ENCODE measurements at places on chromosomes 5 and 9.
A peak's percentile ranks its signal among the peaks of the same experiment; 100 is the strongest.

DNA sequence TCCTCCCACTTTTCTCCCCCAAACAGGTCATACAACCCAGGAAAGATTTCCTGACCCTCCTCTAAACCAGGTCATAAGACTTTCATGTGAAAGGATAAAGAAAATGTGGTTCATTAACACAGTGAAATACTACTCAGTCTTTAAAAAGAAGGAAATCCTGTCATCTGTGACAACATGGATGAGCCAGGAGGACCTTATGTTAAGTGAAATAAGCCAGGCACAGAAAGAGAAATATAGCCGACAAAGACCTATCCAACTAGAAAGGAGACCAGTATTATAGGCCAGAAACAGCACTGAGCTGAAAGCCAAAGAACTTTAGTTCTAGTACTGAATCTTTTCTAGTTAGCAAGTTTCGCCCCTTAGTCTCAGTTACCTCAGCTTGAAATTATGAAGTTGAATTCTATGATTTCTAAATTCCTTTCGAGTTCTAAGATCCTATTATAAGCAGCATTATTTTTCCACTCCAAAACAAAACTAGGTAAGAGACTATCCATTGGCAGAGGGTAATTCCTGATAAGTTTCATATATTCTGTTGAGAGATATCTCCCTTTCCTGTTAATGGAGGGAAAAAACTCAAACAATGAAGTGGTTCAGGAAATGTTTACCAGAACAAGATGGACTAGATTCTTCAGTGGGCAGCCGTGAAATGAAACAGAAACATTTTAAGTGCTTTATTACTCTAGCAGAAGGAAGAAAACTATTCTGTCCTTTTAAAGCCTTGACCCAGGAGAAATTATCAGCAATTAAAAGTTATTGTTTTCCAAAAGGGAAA lies 42.5 kb downstream of the GNA14 start:
- no peak for DNase-seq

DNA sequence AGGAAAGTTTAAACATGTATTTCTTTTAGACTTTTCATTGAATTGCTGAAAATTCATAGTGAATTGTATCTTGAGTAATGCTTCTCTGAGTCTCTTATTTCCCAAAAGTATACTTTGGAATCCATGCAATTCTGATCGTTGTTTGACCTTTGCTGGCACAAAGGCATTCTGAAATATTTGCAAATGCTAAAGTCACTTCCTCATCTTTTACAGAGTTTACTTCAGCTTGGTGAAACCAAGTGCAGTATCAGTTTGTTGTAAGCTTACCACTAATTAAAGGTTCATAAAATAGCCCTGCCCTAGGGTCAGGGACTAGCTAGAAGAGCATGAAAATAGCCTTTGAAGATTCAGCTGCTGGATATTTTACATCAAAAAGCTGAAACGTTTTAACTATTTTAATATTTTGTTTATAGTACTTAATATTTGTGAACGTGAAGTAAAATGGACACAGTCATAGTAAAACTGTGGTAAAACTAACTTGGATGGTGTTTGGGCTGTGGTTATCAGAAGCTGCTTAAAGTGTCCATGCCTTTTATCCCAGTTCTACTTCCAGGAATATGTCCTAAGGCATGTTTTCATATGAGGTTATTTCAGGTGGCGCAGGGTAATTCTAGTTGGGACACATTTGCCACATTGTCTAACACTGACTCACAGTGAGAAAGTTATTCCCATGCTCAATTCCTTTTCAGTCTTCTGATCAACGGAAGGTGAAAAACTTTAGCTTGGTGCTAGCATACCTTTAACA lies 45.3 kb downstream of the SLC22A5 start:
- peak; percentile 42 for DNase-seq

- DNase-seq, result peak; percentile 74
Observed at GRCh38 chr5:54673523-54674225, 156.1 kb downstream of the SNX18 start.

- no peak for DNase-seq
Observed at GRCh38 chr5:33430983-33431382, 9.8 kb upstream of the TARS1 start.

DNA sequence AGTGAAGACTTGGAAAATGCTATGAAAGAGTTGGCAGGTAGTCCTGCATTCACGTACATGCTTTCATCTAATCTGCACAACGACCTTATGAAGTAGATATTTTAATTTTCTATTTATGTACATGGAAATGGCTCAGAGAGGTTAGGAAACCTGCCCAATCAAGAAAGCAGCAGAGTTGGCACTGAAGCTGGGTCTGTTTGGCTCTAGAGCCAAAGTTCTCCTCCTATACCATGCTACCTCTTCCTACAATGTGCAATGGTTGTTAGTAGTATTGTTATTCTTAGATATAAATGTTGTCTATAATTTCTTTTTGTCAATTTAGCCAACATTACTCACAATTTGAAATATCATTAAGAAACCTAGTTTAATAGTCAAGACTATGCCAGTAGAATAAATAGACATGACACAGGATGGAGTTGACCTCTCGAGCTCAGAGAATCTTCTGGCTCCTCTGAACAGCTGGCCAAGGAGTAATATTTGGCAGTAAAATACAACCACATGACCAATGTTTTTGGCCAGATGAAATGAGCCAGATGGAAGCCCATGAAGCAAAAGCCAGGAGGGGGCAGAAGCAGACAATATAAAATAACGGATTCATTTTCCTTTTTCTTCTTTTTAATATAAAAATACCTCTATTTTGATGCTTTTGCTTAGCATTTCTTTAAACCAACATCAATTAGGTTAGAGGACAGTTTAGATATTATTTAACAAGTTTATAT lies 542.3 kb downstream of the PDE4D start:
- no peak for DNase-seq

DNA sequence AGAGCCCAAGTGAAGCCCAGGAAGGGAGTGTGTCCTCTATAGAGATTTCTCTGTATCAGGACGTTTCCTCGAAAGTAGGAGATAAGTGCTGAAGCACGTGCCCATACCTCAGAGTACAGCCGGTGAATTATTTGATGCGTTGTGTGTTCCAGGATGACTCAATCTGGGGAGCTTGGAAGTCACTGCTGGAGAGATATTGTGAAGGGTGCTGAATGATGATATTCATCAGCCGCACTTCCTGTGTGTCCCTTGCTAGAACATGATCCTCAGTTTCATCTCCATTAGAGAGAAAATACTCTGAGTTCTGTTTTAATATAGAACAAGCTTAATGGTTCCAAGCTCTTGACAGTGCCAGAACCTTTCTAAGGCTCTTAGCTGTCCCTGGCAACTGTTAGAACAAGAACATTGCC lies 402.3 kb upstream of the ADAMTSL1 start:
- no peak for DNase-seq

- DNase-seq, result no peak
Observed at GRCh38 chr9:127876026-127876763, 1.3 kb downstream of the AK1 start.

DNA sequence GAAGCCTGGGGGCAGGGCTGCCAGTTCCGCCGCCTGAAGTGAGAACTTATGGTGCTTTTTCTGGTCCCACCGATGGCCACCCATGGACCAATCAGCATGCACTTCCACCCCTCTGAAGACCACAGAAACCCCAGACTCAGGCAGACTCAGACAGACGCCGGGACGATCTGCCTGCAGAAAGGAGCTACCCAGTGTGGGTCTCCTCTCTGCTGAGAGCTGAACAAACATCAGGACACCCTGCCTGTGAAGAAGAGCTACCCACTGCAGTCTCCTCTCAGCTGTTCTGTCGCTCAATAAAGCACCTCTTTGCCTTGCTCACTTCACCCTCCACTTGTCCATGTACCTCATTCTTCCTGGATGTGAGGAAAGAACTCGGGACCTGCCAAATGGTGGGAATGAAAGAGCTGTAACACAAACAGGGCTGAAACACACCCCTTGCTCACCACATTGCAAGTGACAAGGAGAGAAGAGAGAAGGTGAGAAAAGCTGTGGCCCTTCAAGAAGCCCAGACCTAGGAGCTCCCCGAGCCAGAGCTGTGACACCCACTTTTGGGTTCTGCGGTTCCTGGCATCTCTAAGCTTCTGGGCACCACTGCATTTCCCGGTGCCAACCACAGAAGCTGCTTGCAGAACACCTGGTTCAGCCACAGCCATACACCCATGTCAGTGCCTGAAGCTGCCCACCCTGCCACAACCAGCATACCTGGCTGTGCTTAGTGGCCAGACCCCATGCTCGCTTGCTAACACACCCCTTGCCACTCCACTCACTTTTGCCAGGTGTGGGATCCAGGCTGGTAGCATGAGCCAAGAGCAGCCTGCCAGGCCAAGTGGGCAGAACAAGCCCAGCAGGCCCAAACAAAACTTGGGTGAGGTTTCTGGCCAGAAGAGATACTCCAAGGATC lies 114.3 kb upstream of the TSLP start:
- DNase-seq, result no peak

GRCh38 chr9:136482046-136482792 lies 621 bp downstream of the SEC16A start:
- no peak for DNase-seq

DNA sequence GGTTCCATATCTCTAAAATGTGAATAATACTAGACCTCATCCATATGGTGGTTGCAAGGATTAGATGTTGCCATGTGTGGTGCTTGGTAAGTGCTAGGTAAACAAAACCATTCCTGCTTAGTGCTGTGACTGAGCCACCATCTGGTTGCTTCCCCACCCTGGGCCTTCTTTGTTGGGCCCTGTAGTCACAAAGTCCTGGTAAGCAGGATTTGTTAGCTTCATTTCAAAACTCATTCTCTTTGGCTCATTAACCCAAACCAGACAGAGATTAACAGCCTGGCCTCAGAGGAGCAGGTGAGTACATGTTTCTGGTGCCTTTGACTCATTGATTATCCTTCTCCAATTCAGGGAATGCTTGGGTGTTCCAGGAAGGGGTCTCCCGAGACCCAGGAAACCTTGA lies 240.2 kb downstream of the ARHGAP26 start:
- DNase-seq, result no peak

GRCh38 chr5:142446131-142446959 lies 121.5 kb upstream of the SPRY4 start:
- DNase-seq, result no peak

DNA sequence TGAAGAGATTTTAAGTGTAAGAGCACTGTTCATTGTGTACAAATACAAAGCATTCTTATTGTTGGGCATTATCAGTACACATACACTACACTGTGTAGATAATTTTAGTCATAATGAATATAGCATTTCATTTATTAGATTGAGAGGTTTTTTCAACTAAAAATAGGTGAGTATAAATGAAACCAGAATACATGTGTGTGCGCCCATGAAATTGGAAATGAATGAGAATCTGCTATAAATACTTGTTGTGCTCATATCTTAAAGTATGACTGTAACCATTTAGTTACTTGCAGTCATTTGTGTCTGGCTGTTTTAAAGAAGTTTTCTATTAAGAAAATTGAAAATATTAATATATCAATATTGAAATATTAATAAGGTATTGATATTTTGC lies 189.0 kb upstream of the MEF2C start:
- DNase-seq, result no peak

GRCh38 chr9:124793015-124793541 lies 16.1 kb downstream of the OLFML2A start:
- DNase-seq, result no peak

DNA sequence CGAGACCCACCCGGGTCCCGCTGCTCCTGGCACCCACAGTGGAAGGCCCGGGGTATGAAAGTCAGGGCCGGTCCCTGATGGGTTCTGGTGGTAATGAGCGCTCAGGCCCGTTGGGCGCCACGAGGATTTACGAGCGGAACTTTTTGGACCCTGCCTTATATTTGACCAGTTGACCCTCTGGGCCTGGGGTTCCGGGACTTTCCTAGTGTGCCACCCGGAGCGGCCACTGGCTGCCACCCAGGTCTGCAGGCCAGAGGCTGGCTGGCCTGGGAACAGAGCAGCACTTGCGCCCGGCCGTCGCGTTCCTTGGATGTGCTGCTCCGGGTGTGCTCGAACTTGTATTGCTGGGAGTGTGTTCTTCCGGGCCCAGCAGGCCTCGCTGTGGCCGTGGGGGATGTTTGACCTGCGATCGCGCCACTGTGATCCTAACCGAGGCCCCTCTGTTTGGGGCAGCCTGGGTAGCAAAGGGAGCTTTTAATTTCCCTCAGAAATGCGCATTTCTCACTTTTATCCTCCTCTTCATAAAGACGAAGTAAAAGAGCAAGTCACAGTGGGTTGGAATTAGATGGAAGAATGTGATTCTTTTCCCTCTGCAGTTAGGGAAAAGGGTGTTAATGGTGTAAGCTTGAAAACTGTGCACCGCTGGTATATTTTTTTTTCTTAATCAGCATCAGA lies 1.2 kb downstream of the F2RL1 start:
- no peak for DNase-seq

- DNase-seq, result no peak
Observed at GRCh38 chr9:21413624-21414023, 4.7 kb downstream of the IFNA8 start.

DNA sequence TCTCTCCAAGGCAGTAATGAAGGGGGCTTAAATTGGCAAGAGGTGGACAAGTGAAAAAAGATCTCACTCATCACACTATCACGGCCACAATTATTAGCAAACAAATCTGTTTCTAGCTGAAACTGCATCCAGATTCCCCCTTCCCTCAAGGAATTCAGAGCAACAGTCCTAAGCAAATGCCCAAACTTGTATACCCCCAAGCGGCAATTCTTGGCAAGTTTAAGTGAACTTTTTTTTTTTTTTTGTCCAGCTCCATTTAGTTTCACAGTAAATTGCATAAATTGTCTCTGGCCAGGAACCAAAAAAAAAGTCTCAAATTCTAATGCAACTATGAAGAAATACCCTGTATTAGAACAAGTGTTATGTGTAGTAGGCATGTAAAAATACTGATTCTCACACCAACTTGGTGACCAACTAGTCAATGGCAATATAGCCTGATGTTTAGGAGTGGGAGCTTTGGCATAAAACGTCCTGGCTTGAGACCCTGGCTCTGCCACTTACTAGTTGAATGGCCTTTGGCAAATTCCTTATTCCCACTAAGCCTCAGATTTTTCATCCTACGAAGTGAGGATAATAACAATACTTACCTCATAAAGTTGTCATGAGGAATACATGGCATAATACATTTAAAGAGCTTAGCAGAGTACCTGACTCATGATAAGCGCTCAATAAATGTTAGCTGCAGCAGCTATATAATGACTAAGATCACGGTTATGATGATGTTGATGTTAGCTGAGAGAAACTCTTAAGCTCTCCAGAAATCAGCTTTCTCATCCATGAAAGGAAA lies 193.2 kb downstream of the ADAMTSL1 start:
- DNase-seq, result no peak

GRCh38 chr9:14455243-14455642 lies 141.3 kb upstream of the NFIB start:
- no peak for DNase-seq

- peak; percentile 7 for DNase-seq
Observed at GRCh38 chr9:89077519-89077918, 86.3 kb downstream of the S1PR3 start.

- DNase-seq, result no peak
Observed at GRCh38 chr5:2985718-2986117, 234.2 kb upstream of the IRX2 start.

GRCh38 chr9:10614196-10614800 lies 1.5 kb upstream of the PTPRD start:
- no peak for DNase-seq
